GDM1 (cell line): ENCODE measurements at places on chromosomes 3 and 15.

- no peak for DNase-seq
Measured at GRCh38 chr3:114375608-114376421, 82.0 kb downstream of the TIGIT start.

- DNase-seq: no peak
Measured at GRCh38 chr15:51313644-51314280, 24.6 kb downstream of the CYP19A1 start.

- no peak for DNase-seq
Measured at GRCh38 chr3:118931996-118932395, 102.7 kb downstream of the IGSF11 start.

- no peak for DNase-seq
Measured at GRCh38 chr3:14832975-14833722, 14.4 kb downstream of the FGD5 start.

GRCh38 chr15:92907896-92908712 is 8.0 kb downstream of the CHD2 start:
- no peak for DNase-seq

GRCh38 chr15:78417754-78418630 is 20.0 kb upstream of the IREB2 start:
- DNase-seq: no peak

DNA sequence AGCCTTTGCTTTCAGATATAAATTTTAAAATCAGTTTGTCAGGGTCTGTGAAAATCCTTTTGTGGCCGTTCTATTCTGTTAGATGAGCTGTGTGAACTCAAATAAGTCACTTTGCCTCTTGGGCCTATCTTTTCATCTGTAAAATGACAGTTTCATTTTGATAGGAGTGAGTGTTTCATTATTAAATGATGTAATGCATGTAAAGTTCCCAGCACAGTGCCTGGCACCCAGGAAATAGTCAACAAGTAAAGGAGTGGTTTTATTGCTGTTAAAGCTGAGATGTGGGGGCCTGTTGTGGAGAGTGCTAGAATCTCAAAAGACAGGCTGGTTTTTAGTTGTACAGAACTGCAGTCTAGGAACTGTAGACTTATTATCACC is 394.5 kb upstream of the CFAP20DC start:
- DNase-seq: no peak

- peak; percentile 33 for DNase-seq
Measured at GRCh38 chr15:92095693-92096092, 242.2 kb downstream of the SLCO3A1 start.

GRCh38 chr15:36658898-36659639 is 79.6 kb downstream of the CDIN1 start:
- no peak for DNase-seq

GRCh38 chr3:45865563-45865962 is 20.8 kb upstream of the CCR9 start:
- DNase-seq: no peak

- DNase-seq: no peak
Measured at GRCh38 chr3:193776626-193777358, 183.8 kb downstream of the OPA1 start.

GRCh38 chr3:195558602-195559001 is 15.5 kb upstream of the PPP1R2 start:
- DNase-seq: no peak

- no peak for DNase-seq
Measured at GRCh38 chr3:52570076-52570475, 33.7 kb downstream of the UQCC5 start.

- no peak for DNase-seq
Measured at GRCh38 chr3:20125897-20126296, 60.1 kb downstream of the SGO1 start.

DNA sequence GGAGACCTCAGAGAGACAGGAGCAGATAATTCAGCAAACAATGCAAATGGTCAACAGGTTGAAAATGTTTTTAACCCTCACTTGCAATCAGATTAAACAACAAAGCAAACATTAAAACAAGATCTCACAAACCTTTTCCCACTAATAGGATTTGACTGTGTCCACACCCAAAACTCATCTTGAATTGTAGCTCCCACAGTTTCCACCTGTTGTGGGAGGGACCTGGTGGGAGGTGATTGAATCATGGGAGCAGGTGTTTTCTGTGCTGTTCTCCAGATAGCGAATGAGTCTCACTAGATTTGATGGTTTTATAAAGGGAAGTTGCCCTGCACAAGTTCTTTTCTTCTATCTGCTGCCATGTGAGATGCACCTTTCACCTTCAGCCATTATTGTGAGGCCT is 1.3 kb upstream of the LYSMD4 start:
- no peak for DNase-seq

- DNase-seq: peak; percentile 72
Measured at GRCh38 chr3:195221015-195221853, 49.7 kb downstream of the XXYLT1 start.

DNA sequence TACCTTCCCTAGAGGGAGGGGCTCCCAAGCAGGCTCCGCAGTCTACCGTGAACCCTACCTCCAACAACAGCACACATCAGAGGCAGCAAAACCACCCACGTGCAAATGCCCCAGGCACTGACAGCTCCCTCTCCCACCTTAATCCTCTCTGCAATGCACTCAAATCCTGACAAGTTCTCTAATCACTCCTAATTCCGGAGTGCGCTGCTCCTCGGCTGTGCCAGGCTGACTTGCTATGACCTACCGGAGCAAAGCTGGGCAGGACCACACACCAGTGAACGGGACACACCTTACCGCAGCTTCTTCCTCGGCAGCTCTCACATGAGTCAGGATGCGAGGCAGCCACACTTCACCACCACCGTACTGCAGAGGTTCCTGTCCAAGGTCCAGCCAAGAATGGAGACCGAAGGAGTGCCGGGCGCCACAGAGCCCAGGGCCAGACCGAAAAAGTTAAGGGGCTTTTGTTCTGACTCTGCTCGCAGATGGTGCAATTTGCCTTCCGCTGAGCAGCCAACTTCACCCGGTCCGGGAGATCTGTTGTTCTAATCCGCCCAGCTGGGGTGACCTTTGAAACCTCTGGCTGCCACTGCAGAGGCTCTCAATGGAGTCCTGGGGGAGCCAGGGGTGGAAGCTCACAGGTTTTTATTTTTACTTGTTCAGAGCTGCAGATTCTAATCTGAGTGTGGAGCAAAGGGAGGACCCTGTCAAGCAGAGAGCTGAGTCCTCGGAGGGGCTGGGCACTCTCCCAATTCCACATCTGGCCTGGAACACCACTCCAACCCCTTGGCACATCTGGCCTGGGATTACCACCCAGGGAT is 84.4 kb downstream of the MYLK start:
- no peak for DNase-seq

- DNase-seq: no peak
Measured at GRCh38 chr3:144771381-144771870, 799.8 kb downstream of the DIPK2A start.

DNA sequence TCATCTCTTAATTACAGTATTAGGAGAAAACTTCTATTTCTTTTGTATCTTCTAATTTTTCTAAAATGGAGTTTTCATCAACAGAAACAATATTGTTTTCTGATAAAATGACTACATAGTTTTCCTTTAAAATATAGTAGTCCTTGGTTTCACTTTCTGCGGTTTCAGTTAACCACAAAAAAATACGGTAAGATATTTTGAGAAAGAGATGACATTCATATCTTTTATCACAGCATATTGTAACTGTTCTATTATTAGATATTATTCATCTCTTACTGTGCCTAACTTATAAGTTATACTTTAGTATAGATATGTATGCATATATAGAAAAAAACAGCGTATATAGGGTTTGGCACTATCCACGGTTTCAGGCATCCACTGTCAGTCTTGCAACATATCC is 2.3 kb downstream of the B4GALT4 start:
- DNase-seq: no peak

DNA sequence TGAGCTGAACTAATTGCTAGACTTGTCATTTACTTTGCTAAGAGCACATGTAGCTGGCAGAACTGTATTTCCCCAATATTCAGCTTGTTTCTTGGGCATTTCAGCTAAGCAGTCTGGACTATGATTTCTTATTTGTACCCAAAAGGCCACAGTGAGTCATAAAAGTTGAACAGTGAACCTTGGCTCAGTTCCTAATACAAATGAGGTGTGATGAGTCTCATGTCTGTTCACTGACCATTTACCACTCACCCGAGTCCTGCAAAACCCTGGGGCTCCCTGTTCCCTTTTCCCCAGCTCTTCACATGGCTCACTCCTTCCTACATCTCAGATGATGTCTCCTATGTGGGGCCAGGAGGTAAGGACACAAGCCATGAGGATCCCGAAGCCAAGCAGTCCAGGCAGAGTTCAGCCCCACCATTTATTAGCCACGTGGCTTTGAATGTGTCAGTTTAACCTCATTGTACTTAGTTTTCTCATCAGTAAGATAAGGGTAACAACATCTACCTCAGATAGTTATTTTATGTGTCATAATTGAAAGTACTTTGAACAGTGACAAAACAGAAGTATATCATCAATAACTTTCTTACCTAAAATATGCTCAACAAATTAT is 239.3 kb downstream of the IL5RA start:
- no peak for DNase-seq

DNA sequence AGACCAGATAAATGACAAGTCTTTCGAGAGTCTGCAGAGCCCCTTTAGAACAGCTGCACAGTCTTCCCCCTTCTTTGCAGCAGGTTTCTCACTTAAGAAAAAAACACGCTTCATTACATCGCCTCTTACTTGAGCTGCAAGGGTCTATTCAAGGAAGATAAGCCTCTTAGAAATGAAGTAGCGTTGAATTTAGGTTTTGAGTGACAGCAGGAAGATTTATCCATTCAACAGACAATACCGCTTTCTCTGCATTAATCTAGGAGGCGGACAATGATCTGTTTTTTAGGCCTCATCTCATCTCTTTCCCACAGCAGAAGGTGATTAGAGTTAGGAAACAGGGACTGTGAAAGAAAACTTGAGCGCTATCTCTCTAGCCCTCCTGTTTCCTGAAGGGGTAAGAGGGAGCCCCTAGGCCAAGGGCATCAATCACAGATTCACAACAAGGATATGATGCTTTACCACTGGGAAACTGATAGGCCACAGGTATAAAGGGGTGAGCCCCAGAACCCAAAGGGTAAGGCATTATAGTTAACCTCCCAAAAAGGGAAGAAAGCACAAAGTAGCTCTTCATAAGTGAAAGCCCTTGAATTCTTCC is 84.3 kb downstream of the MECOM start:
- no peak for DNase-seq

- DNase-seq: no peak
Measured at GRCh38 chr3:70970171-70970570, 613.4 kb downstream of the FOXP1 start.

DNA sequence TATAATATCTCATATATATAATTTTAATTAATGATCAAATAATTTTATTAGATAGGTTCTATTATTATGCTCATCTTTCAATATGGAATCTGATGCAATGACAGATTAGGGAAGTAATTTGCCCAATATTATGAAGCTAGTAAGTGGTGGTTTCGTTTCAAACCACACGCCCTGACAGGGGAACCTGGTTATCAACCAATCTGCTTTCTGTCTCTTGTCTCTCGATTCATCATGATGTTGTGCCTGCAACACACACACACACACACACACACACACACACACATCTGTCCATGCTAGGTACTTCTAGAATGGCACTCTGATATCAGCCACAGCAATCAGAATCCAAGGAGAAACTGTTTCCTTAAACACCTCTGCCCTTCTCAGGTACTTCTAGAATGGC is 128.4 kb downstream of the ZBBX start:
- DNase-seq: no peak

GRCh38 chr3:130378677-130379191 is 33.3 kb downstream of the COL6A5 start:
- no peak for DNase-seq

DNA sequence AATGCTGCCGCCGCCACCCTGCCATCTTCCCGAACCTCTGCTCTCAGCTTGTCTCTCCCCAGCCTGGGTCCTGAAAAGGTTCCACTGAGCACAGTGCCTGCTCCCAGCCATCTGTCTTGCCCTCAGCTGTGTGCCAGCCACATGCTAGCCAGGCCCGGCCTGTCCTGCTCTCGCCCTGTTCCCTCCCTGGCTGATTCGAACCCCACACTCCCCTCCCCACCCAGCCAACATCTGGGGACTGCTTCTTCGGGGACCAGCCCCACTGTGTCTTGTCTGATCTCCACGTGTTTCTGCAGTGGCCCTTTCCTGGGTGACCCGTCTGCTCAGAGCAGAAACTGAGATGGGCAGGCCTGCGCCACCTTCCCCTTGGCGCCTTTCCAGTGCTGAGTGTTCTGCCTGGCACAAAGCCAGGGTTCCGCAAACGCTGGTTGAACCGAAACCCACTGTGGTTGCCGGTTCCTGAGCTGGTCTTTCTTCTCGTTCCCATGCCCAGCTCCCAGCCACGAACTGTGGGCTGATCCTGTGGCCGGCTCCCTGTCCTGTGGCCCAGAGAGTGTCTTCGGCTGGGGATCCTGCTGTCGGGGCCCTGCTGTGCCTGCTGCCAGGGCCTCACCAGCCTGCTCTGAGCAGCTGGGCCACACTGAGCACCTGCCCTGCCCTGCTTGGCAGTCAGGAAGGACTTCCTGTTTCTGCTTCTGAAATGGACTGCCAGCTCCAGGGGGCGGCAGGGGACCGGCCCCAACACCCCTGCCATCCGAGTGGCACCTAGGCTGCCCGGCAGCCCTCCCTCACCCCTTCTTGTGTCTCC is 62.7 kb upstream of the KLF13 start:
- DNase-seq: peak; percentile 86

DNA sequence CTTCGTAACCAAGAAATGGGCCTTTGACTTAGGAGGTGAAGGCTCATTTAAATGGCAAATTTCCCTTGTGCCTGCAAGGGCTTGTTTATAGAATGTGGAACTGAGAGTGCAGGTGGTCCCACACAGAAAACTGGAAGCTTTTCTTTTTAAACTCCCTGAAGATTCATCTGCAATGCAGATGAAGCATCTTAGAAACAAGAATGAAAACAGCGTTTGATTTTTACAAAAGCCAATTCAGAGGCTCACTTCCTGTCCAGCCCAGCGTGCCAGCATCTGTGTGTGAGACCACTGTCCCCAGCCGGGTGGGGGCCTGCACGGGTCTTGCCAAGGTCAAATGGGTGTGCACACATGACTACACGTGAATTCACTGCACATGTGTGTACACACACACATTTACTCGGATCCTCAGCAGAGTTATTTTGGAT is 94.7 kb downstream of the LINGO1 start:
- DNase-seq: no peak

- DNase-seq: no peak
Measured at GRCh38 chr15:81625896-81626295, 251.9 kb upstream of the TMC3 start.

GRCh38 chr15:93253681-93254080 is 164.7 kb upstream of the RGMA start:
- no peak for DNase-seq

- DNase-seq: no peak
Measured at GRCh38 chr3:118080889-118081288, 953.8 kb downstream of the IGSF11 start.
